Hair follicular keratinocyte (primary cell): ENCODE measurements at places on chromosomes 16 and 17. TPM values are rescaled to one million over a fixed set of nuclear protein-coding genes. Genes with fewer than 3 reads are reported as not detected.

The PRR35 gene
- total RNA-seq: not detected in 2 replicates

The METTL9 gene
- total RNA-seq: 136 and 152 TPM in 2 replicates

The PRR29 gene
- total RNA-seq: 0.19 TPM in 1 of 2 replicates, not detected in the other

The SCNN1G gene
- 0.04 and 0.08 TPM in 2 replicates for total RNA-seq

The MARVELD3 gene
- 9.2 and 9.6 TPM in 2 replicates for total RNA-seq

The HSD17B1 gene
- 9.4 and 11.0 TPM in 2 replicates for total RNA-seq

The NF1 gene
- total RNA-seq: 22.3 and 40.5 TPM in 2 replicates

The NKD1 gene
- 0.16 and 0.23 TPM in 2 replicates for total RNA-seq

The SPATA22 gene
- 0.76 TPM in 1 of 2 replicates, not detected in the other for total RNA-seq

The HS3ST2 gene
- 1.9 and 2.3 TPM in 2 replicates for total RNA-seq

The MLYCD gene
- 1.2 and 1.4 TPM in 2 replicates for total RNA-seq

The RRAD gene
- total RNA-seq: 2.8 and 3.1 TPM in 2 replicates

The CHD3 gene
- 52.9 and 57.0 TPM in 2 replicates for total RNA-seq

The G6PC1 gene
- total RNA-seq: not detected in 2 replicates

The RPH3AL gene
- 0.31 and 3.2 TPM in 2 replicates for total RNA-seq

The CTRL gene
- 0.23 and 1.4 TPM in 2 replicates for total RNA-seq

The KRTAP2-3 gene
- 0.15 and 0.62 TPM in 2 replicates for total RNA-seq

The MFAP4 gene
- not detected in 2 replicates for total RNA-seq

The DPEP1 gene
- total RNA-seq: not detected in 2 replicates

The LRRC75A gene
- not detected in 2 replicates for total RNA-seq

The CRISPLD2 gene
- total RNA-seq: 0.70 and 1.1 TPM in 2 replicates

The TMC8 gene
- total RNA-seq: 0.08 TPM in 1 of 2 replicates, not detected in the other

The SLC6A4 gene
- total RNA-seq: not detected in 2 replicates

The PIP4K2B gene
- total RNA-seq: 35.5 and 41.0 TPM in 2 replicates
